Activated CD4-positive, alpha-beta memory T cell treated with anti-CD3 and anti-CD28 coated beads for 36 hours (primary cell): ENCODE measurements at places on chromosomes 12 and 14. TPM values are rescaled to one million over a fixed set of nuclear protein-coding genes. Genes with fewer than 3 reads are reported as not detected.

SLC16A7 gene
- total RNA-seq = 35.8 TPM

GRCh38 chr12:109127533-109128242, 11.3 kb downstream of the ACACB start:
- no peak for DNase-seq

GRCh38 chr12:6276956-6277620, 33.4 kb upstream of the PLEKHG6 start:
- no peak for DNase-seq

MSRB3 gene
- not detected for total RNA-seq

GRCh38 chr12:132603240-132604150, 6.9 kb downstream of the LRCOL1 start:
- no peak for DNase-seq

NINJ2 gene
- total RNA-seq = 7.5 TPM

GRCh38 chr12:111158992-111159391, 209.9 kb downstream of the PHETA1 start:
- no peak for DNase-seq

POMT2 gene
- 13.1 TPM for total RNA-seq

DNA sequence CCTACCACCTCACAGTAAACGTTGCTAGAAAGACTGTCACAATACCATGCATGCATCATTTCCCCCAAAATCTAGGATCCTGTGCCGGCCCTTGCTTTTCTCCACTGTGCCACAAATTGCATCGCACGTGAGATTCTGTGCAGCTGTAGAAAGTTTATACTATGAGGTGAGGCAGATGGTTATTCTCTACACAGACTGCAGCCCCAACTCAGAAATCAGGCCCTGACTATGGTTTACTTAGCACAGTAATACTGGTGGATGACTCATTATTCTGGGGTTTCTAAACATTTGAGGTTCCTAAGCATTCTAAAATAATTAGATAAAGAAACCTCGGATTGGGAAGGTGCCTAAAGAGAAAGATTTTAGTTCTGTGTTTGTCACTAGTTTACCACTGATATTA, 163.8 kb upstream of the CCDC198 start:
- no peak for DNase-seq

SIX4 gene
- total RNA-seq = not detected

FAM186B gene
- total RNA-seq = not detected

WSCD2 gene
- total RNA-seq = not detected
